ENCODE measurements at places on chromosomes 16 and 17. TPM values are rescaled to one million over a fixed set of nuclear protein-coding genes. Genes with fewer than 3 reads are reported as not detected.

DNA sequence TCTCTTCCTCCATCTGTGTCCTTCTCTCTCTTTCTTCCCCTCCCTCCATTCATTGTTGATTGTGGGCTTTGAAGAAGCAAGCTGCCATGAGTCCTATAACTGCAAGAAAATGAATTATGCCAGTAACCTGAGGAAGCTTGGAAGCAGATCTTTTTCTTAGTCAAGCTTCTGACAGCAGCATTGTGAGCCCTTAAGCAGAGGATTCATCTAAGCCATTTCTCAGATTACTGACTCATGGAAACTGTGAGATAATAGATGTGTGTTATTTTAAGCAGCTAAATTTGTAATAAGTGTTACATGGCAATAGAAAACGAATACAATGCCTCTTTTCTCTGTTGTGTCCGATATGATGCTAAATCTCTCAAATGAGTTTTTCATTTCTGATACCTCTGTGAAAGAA lies 1109.7 kb downstream of the CDH11 start:
- H3K4me1 ChIP-seq: no peaks in the 10 kb centered on the region
- DNase-seq: no peak
- no peaks in the 10 kb centered on the region for H3K36me3 ChIP-seq
- H3K27me3 ChIP-seq: no peaks in the 10 kb centered on the region
- H3K27ac ChIP-seq: no peak overlapping the region

- no peak overlapping the region for H3K27ac ChIP-seq
- no peak for DNase-seq
- H3K4me3 ChIP-seq: peak overlapping the region; percentile 19
- peaks cover 18% of the 10 kb centered on the region for H3K4me1 ChIP-seq
- peaks cover 20% of the 10 kb centered on the region for H3K27me3 ChIP-seq
- peaks cover 4% of the 10 kb centered on the region for H3K36me3 ChIP-seq
These were observed 419 bp downstream of the GLIS2 start for GRCh38 chr16:4316108-4316863.

- H3K27ac ChIP-seq: no peak overlapping the region
- H3K36me3 ChIP-seq: no peaks in the 10 kb centered on the region
- no peak for DNase-seq
- peaks cover 11% of the 10 kb centered on the region for H3K4me1 ChIP-seq
- H3K27me3 ChIP-seq: no peaks in the 10 kb centered on the region
- no peak overlapping the region for H3K4me3 ChIP-seq
These were observed 15.4 kb downstream of the RGS11 start for GRCh38 chr16:260326-260725.

DNA sequence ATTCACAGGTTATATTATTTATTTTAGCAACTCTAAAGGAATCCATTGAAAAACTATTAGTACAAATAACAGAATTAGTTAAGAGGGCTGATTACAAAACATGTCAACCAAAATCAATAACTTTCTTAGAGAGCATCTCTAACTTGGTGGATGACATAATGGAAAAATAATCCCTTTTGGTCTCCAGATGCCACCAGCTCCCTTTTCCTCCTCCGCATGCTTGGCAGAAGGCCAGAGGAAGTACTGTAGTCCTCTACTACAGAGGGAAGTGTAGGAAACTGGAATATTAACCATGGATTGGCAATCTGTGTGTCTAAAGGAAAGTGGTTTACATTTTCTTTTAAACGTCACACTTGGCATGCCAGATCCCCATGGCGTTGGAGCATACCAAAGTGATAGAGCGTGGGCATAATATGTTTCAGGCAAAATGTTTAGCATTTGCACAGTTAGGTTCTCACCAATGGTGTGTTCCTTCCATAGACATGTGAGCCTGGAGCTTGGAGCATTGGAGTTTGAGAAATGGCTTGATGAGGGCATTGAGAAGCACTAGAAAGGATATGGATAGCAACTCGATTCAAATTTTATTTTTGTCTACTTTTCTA lies 106.3 kb downstream of the PRKCB start:
- H3K4me1 ChIP-seq: peaks cover 16% of the 10 kb centered on the region
- H3K27me3 ChIP-seq: no peaks in the 10 kb centered on the region
- H3K27ac ChIP-seq: no peak overlapping the region
- DNase-seq: no peak
- H3K4me3 ChIP-seq: no peak overlapping the region

DNA sequence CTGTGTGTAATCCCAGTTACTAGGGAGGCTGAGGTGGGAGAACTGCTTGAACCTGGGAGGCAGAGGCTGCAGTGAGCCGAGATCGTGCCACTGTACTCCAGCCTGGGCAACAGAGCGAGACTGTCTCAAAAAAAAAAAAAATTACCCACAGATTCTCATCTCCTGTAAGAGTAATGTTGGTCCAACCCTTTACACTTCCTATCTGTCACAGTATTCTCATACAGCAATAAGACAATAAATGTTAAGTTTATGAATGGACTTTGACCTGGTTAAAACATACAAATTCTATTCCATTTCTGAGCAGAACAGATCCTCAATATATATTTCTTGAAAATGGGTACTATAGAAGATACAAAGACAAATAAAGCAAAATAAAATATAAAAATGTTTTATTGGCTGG lies 30.4 kb upstream of the TAOK1 start:
- H3K27ac ChIP-seq: no peak overlapping the region
- no peaks in the 10 kb centered on the region for H3K36me3 ChIP-seq
- DNase-seq: no peak

DNA sequence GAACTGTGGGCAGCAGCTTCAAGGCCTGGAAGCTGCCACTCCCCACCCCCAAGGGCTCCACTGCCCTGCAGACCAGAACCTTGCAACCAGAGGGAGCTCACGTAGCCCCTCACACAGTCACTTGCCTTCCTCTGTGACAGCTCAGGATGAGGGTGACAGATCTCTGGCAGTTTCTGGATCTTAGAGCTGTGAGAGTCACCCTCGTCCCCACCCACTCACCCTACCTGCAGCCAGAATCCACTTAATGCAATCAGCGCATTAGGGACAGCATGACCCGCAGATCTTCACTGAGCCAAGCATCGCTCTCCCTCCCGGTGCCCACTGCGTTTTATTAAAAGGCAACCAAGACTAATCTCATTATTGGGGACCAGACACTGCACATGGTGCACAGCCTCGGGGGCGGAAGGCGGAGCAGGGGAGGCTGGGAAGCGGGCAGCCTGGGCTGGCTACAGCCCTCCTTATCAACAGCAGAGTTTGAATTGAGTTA lies 3.5 kb downstream of the CYB561 start:
- no peak overlapping the region for H3K4me3 ChIP-seq
- H3K27me3 ChIP-seq: peaks cover 11% of the 10 kb centered on the region
- H3K4me1 ChIP-seq: peaks cover 38% of the 10 kb centered on the region
- DNase-seq: no peak
- H3K36me3 ChIP-seq: peaks cover 8% of the 10 kb centered on the region

DNA sequence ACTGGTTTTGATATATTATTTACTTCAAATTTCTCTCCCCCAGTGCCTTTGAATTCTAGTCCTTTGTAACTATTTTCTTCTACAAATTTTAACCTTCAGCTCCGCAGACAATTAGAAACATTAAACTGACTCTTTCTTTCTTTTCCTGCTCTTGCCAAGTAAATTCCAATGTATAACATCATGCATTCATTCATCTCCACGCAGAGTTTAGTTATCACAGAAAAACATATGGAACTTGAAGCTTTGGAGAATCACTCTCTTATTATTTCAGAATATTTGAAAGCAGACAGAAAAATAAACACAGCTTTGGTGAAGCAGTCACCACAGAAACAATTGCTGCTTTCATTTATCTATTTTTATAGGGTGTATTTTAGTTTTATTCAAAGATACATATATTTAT lies 778.7 kb upstream of the CDH8 start:
- H3K4me3 ChIP-seq: no peak overlapping the region
- no peaks in the 10 kb centered on the region for H3K36me3 ChIP-seq
- H3K27ac ChIP-seq: no peak overlapping the region
- H3K27me3 ChIP-seq: no peaks in the 10 kb centered on the region
- no peaks in the 10 kb centered on the region for H3K4me1 ChIP-seq

- peaks cover 1% of the 10 kb centered on the region for H3K27me3 ChIP-seq
- H3K27ac ChIP-seq: peak overlapping the region; percentile 93
- peak; percentile 83 for DNase-seq
These were observed 14.9 kb upstream of the CBFB start for GRCh38 chr16:67013823-67014633.

The CEP20 gene
- total RNA-seq: 36.7 TPM

Measured in activated T-helper 1 cell treated with anti-CD3 and anti-CD28 coated beads, Interleukin-12 subunit alpha, Interleukin-12 subunit beta, Interleukin-2, Interleukin-4 antibody, amounts not matched to agents 30 ng/mL and 10 ng/mL and 1 ng/mL, durations not matched to agents 14 hours and 24 hours and 36 hours (primary cell).